ENCODE measurements at places on chromosomes 3 and 15. TPM values are rescaled to one million over a fixed set of nuclear protein-coding genes. Genes with fewer than 3 reads are reported as not detected.

GRCh38 chr15:41944313-41944940 is 27.9 kb downstream of the EHD4 start:
- H3K4me3 ChIP-seq = no peak overlapping the region
- peaks cover 45% of the 10 kb centered on the region for H3K36me3 ChIP-seq
- H3K4me1 ChIP-seq = peaks cover 12% of the 10 kb centered on the region
- H3K27ac ChIP-seq = peak overlapping the region; percentile 67

The SUSD5 gene
- total RNA-seq = not detected

- H3K27me3 ChIP-seq = no peaks in the 10 kb centered on the region
- no peak for DNase-seq
- H3K4me3 ChIP-seq = no peak overlapping the region
- H3K4me1 ChIP-seq = no peaks in the 10 kb centered on the region
- H3K36me3 ChIP-seq = no peaks in the 10 kb centered on the region
- no peak overlapping the region for H3K27ac ChIP-seq
Measured at GRCh38 chr3:14492948-14493881, 46.9 kb downstream of the GRIP2 start.

The FBXW12 gene
- total RNA-seq = not detected

The SMAD6 gene
- 182 TPM for total RNA-seq

- no peaks in the 10 kb centered on the region for H3K36me3 ChIP-seq
- H3K27me3 ChIP-seq = no peaks in the 10 kb centered on the region
- DNase-seq = no peak
- H3K4me3 ChIP-seq = peak overlapping the region; percentile 12
Measured at GRCh38 chr3:20060974-20061685, 20.9 kb downstream of the KAT2B start.

DNA sequence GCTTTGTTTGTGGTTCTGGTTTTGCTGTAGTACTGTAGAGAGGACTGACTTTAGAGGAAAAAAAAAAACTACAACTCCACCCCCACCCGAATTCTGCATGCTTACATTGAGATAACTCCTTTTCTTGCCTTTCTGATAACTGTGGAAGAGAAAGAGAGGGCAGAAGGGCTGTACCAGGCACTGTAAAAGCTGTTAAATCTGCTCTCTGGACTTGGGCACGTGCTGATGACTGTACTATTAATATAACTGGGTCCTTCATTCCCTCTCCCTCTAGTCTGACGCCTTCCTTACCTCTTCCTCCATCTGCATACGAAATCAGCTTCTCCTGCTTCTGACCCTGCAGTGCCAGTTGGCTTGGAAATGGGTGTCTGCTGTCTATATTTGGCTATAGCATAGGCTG is 15.0 kb downstream of the MAPKBP1 start:
- no peak for DNase-seq
- no peaks in the 10 kb centered on the region for H3K27me3 ChIP-seq
- H3K4me3 ChIP-seq = no peak overlapping the region

DNA sequence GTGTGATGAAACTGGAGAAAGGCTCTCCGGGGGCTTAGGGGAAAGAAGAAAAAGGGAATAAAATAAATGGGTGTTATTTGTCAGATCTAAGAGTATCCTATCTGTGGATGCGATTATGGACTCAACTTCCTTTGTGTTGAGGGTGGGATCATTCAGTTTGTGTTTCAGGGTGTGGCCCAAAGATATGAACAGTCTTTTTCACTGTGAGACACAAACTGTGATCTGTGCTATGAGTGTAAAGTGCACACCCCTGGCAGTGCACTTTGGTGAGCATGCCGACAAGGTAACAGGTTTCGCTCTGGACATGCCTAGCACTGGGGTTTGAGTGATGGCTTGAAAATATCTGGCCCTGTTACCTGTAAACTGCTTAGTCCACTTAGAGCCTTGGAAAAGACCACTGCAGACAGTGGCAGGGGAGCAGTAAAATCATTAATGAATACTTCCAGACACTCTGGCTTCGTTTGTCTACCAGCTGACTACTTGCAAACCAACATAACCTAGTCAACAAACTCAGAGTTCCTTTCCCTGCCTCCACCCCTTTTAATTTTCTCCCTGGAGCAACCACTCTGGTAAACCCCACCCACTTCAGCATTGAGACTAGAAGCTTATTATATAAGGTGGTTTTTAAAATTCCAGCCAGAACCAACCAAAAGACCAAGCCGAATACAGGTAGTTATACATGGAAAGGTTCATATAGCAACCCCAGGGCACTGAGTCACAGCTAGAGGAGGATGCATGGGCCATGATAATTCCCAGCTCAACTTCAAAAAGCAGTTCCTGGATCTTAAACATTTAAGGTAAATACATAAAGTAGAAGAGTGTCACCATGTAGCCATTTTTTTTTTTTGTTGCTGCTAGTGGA is 55.1 kb downstream of the TAMM41 start:
- no peaks in the 10 kb centered on the region for H3K4me1 ChIP-seq
- H3K4me3 ChIP-seq = no peak overlapping the region
- DNase-seq = no peak
- H3K27me3 ChIP-seq = no peaks in the 10 kb centered on the region
- no peak overlapping the region for H3K27ac ChIP-seq
- no peaks in the 10 kb centered on the region for H3K36me3 ChIP-seq

The PDIA3 gene
- total RNA-seq = 309 TPM
